ENCODE measurements at places on chromosomes 3 and 15.

- peak; percentile 66 for DNase-seq
Observed at GRCh38 chr15:45399381-45400212, 21.3 kb upstream of the GATM start.

DNA sequence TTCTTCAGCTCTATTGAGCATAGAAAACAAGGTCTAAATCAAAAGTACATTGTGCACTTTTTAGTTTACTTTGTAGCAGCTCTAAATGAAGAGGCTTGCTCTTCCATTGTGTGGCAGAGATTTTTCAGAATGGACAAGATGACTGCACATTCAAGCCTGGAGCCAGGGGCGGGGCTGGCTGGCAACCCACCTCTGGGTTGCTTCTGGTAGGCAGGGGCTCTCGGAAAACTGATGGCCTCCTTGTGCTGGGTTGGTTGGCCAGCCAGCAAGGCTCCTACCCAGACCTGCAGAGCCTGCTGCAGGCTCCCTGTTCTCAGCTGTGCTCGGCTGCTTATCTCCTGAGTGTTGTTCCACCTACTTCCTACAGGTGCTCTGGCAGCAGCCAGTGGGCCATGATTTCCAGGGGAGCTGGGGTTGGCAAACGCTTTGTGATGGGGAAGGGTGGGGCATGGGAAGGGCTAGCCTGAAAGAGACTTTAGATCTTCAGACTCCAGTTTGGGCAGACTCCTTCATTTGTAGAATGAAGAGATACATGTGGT lies 8.8 kb downstream of the BSN start:
- no peak for DNase-seq

- no peak for DNase-seq
Observed at GRCh38 chr15:96031426-96032110, 298.9 kb upstream of the NR2F2 start.

- no peak for DNase-seq
Observed at GRCh38 chr3:31449318-31449717, 83.4 kb upstream of the STT3B start.

GRCh38 chr15:74449095-74449494 lies 11.9 kb downstream of the UBL7 start:
- no peak for DNase-seq

- no peak for DNase-seq
Observed at GRCh38 chr3:26358405-26358804, 264.2 kb upstream of the LRRC3B start.

GRCh38 chr3:178504128-178504527 lies 32.1 kb upstream of the KCNMB2 start:
- DNase-seq: no peak

DNA sequence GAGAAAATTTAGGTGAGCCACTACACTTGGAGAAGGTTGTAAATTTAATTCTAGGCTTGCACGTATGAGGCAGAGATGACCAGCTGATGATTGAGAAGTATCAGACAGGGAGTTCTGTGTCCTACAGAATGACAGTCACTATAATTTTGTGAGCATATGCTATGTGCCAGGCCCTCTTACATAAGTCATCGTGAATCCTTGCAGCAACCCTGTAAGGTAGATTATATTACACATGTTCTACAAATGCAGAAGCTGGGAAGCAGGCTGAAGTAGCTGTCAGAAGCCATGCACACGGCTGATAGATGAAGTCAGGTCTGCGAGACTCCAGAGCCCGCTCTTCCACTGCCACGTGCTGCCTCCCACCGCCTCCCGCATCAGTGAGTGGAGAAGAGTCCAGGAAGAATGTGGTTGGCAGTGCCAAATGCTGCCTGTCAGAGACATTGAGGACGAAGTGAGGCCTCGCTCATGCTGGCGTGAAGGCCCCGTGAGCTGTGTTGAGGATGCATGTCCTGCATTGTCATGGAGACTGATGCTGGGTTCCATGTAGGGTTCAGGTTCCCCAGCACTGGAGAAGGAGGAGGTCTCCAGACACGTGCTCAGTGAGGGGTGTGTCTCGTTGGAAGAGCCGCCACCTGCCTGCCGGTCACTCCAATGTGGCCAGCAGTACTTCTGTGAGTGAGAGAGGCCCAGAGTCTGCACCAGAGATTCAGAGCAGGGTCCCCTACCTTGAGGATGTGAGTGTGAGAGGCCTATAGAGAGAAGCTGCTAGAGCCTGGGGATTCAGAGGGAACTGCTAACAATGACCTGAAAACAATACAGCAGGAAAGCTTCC lies 123.3 kb upstream of the PLXNA1 start:
- DNase-seq: no peak

GRCh38 chr15:90025489-90026033 lies 24.4 kb downstream of the ZNF710 start:
- no peak for DNase-seq

GRCh38 chr3:102674284-102674683 lies 239.5 kb downstream of the ZPLD1 start:
- DNase-seq: no peak

DNA sequence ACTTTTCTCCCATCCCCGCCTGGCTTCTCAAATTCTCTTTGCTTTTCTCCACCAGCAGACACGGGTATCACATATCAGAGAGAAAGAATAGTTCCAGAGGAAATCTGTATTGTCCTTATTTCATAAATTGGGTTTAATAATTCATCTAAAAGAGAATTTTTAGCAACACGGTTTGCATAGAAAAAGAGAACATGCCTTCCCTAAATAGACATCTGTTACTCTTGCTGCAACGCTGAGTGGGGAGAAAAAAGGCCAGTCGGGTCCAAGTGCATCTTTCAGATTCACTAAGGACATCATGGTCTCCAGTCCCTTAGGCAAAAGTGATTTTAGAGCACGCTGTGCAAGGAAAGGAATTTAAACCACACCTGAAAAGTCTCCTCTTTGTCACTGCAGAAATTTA lies 201.3 kb downstream of the ABHD5 start:
- no peak for DNase-seq

- no peak for DNase-seq
Observed at GRCh38 chr3:136835813-136836510, 17.0 kb downstream of the SLC35G2 start.

- no peak for DNase-seq
Observed at GRCh38 chr15:26083896-26084295, 220.8 kb upstream of the ATP10A start.

GRCh38 chr3:45152307-45152706 lies 6.1 kb upstream of the CDCP1 start:
- DNase-seq: no peak

DNA sequence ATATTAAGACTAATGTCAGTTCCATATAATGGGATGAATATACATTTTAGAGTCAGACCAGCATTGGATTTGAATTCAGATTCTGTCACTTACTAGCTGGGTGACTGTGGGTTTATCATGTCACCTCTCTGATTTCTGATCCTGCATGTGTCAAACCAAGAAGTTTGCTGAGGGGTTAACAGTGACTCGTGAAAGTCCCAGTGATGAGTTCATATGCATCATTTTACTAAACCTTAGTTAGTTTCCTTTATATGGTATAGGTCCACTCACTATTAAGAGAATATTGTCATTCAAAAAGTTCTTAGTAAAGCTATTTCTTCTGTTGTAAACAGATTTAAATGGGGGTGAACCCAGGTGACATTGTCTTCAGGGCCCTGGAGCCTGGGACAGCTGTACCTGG lies 102.3 kb downstream of the ZNF621 start:
- no peak for DNase-seq

GRCh38 chr15:89413877-89414276 lies 79.3 kb upstream of the POLG start:
- no peak for DNase-seq

DNA sequence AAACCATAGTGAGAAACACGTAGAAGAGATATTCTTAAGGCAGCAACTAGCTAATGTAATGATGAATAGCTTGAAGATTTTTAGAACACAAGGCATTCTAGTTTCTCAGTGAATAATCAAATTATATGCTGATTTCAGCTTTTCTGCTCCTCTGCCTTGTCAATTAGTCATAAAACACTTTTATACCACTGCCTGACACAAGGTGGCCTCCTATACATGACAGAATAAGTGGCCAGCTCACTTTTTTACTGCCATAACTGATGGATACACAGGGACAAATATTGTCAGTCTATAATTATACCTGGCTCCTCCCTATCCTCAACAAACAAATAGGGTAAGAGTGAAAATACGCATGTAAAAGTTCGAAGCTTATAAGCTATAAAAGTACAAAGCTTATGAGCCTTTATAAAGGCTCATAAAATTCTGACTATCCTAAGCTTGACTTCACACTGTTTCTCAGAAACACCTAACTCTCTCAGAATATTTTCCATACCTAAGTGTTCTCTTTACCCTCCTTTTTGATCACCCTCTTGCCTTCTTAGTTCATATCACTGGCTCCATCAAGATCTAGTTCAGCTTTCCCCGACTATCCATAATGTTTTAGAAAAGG lies 81.6 kb downstream of the HERC1 start:
- DNase-seq: peak; percentile 75
